ENCODE measurements at places on chromosomes 2 and 18.

DNA sequence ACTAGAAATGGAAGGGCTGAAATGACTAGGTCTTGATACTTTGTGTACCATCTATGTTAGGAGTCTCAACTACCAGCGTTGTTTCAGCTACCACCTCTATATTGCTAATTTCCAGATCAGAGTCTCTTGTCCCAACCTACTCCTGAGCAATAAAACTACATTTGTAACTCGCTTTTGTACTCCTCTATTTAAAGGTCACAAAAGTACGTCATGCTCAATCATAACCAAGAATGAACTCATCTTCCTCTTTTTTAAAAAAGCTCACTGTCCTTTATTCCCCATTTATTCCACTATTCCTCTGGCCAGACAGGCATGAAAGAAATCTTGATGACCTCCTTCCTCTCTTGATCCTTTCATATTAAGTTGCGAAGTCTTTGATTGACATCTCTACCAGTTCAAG lies 11.2 kb upstream of the MATN3 start:
- no peak for DNase-seq

GRCh38 chr2:18077704-18078103 lies 199.2 kb downstream of the KCNS3 start:
- DNase-seq: no peak

- no peak for DNase-seq
Observed at GRCh38 chr2:44037221-44037620, 41.4 kb upstream of the LRPPRC start.

GRCh38 chr2:35526741-35527140 lies 828.8 kb upstream of the CRIM1 start:
- DNase-seq: no peak

All from NCI-H1930 (cell line).